Body of pancreas (tissue), 4 donors: ENCODE measurements at places on chromosomes 1 and 21. TPM values are rescaled to one million over a fixed set of nuclear protein-coding genes. Genes with fewer than 3 reads are reported as not detected.
A peak's percentile ranks its signal among the peaks of the same experiment; 100 is the strongest.

DNA sequence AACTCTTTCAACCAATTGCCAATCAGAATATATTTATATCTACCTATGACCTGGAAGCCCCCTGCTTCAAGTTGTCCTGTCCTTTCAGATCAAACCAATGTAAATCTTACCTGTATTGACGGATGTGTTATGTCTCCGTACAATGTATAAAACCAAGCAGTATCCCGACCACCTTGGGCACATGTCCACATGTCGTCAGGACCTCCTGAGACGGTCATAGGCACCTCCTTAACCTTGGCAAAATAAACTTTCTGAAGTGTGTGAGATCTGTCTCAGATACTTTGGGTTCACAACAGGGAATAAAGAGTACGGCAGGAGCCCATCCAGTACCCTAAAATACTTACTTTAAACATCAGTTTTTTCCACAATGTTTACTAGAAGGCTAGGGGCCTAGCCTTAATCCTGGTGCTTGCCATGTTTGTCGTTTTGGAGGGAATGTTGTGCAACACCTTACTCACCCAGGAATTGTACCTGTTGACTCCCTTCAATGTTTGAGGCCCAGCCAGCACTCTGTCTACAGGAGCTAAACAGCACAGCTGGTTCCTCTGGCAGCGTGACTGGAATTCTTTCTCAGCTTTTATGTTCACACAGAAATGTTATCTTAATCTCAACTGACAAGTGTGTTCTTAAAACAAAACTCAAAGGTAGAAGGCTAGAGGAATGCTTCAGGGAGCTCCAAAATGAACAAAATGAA is 90.8 kb upstream of the USP25 start:
- DNase-seq = peak; percentile 92

DNA sequence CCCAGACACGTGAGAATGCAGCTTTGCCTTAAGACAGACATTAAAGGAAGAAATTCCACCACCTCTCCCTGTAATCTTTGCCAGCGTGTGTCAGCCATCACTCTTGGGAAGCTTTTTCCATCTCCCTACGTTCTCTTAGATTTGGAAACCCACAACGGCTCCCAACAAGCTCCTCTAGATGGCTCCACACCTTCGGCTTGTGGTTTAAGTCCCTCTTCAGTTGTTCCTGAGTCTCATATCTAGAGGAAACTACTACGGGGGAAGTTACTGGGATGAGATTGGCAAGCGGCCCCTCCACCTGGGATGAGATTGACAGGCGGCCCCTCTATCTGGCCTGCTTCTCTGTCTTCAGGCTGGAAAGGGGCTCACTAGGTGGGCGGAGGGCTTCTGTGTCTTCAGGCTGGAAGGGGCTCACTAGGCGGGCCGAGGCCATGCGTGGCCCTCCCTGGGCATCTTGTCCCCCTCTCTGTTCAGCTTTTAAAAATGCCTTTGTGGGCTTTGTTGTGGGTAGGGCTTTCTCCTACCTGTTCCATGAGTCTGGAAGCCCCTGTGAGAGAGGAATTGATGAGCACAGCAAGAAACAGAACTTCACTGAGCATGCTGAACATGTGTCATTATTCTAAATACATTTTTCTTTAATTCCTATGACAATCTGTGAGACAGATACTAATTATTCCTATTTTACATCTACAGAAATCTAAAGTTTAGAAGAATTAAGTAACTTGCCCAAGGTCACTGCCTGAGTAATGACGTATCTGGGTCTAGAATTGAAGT is 670.5 kb downstream of the KIF26B start:
- no peak for DNase-seq

Gene UTS2
- total RNA-seq = not detected

GRCh38 chr1:172478485-172478884 is 34.6 kb upstream of the PIGC start:
- no peak for DNase-seq

Gene CASQ2
- 0.26 TPM for total RNA-seq

DNA sequence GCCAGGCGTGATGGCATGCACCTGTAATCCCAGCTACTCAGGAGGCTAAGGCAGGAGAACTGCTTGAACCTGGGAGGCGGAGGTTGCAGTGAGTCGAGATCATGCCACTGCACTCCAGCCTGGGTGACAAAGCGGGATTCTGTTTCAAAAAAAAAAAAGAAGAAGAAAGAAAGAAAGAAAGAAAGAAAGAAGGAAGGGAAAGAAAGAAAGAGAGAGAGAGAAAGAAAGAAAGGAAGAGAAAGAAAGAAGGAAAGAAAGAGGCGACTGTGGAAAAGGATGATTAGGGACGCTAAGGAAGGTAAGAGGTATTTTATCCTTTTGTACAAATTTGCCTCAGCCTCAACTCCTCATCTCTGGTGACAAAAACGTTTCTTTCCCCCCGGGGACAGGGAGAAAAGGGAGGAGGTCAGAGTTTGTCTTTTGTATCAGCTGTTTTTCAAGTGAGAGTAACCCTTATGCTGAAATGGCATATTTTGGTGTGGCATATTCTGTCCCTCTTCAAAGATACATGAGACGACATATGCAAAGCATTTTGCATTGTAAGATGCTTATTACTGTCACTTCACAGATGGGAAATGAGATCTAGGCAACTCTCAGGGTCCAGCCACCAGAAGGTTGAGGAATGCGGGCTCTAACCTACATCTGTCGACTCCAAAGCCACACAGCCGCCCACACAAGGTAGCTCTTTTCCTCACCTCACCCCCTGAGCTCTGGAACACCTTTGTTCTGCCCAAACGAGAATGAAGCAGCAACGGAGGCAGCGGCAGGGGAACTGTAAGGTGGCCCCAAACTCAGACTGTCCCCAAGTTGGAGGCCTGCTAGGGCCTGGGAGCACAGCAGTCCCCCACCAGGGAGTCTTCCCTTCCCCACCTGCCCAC is 38.0 kb downstream of the NUAK2 start:
- DNase-seq = no peak

DNA sequence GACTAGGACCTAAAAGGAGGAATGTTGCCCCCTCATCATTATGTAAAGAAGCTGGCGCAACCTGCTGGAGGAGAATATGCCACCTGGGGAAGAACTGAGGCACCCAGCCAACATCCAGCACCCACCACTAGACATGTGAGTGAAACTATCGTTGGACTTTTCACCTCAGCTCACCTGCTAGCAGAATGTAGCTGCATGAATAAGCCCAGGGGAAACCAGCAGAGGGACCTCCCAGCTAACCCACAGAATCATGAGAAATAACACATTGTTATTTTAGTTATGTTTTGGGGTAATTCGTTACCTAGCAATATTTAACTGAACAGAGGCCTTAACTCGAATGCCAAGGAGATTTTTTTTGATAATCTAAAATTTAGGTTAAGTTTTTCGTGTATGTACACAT is 542.5 kb upstream of the DAB1 start:
- DNase-seq = no peak

DNA sequence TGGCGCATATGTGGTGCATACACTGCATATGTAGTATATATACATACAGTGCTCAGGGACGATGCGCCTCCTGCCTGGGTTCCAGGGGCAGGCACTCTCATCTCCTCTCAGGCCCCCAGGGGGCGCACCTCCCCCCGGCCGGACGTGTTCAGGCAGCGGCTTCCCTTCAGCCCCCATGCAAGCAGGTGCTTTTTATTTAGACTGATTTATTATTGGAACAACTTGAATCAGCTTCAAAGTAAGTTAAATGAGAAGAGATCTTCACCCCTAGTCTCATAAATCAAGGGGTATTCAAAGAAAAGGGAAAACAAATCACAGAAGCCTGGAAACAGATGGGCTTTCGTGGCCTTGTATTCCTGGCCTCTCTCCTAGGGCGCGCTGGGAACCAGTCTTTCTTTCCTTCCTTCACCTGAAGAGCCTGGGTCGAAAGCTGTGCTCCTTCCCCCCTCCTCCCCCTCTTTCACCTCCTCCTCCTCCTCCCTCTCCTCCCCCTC is 64.6 kb downstream of the UBIAD1 start:
- DNase-seq = peak; percentile 63

DNA sequence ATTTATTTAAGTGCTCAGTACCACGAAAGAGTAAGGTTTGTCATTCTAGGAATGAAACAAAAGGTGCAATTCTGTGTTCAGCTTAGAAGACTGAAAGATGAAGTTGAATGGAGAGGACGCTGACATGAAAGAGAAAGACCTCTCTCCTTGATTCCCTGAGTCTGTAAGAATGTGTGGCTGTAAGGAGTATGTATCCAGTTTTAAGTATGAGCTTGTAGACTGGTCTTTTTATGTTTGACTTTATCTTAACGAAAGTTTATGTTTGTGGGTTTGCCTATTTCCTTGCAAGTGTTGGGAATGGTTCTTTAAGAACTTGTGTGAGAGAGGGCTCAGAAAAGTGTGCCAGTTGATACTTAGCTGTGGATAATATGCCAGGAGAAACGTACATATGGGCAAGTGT is 1.4 kb downstream of the CHD1L start:
- no peak for DNase-seq

GRCh38 chr1:178055093-178055492 is 38.8 kb upstream of the RASAL2 start:
- DNase-seq = no peak

Gene FCN3
- total RNA-seq = 1.3 TPM

DNA sequence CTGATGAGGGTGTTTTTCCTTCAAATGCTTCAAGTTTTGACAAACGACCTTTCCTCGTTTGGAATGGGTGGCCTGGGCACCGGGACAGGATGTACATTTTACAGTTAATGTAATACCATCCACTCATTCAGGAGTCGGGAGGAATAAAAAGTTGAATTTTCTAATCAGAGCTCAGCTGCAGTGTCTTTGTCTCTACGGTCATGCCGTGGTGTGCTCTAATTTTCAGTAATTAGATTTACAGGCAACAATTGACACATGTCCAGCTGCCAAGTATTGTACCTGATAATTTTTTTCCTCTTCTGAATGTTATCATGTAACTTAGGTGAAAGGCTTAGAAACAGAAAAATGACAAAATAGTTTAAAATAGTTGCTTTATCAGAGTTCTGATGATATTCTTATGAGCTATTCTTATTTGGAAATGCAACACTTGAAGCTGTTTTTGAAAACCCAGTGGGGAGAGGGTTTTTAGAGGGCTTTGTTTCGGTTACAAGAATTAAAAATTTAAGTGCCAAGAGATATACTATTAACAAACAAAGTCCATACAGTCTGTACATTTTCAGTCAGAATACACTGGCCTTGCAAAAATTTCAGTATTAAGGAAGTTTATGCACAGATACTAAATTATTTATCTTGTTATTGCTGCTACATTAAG is 1.0 kb downstream of the CDKN2C start:
- no peak for DNase-seq

Gene ICOSLG
- total RNA-seq = 2.0 TPM

Gene MX2
- total RNA-seq = 12.2 TPM

DNA sequence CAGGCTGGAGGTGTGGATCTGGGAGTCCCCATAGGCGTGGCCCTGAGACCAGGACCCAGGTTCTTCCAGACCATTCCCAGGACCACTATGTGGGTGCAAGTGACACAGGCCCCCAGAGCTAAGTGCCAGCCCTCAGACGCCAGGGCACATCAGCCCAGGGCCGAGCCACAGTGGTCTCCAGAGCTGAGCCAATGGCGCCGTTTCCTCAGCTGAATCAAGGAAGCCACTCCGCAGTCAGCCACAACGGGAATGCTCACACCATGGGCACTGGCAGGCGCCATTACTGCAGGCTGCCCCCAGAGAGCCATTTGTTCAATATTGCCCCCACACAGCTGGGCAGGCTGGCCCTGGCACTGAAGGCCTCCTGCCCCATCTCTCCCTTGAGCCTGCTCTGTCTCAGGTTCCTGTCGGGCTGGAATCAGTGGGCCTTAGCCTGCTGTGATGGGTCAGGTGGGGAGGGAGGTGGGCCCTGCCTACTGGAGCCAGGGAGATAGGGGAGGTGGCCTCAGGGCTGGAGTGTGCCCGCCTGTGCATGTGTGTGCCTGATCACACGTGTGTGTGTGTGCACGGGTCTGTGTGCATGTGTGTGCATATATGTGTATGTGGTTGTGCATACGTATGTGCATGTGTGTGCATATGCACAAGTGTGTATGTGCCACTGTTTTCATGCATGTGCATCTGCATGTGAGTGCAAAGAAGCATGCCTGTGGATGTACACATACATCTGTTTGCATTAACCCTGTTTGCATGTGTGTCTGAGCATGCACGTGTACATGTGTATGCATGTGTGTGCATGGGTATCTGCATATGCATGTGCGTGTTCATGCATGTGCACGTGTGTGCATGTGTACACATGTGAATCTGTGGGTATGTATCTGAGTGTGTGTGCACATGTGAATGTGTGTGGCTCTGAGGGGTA is 6.1 kb downstream of the GJC2 start:
- DNase-seq = no peak

DNA sequence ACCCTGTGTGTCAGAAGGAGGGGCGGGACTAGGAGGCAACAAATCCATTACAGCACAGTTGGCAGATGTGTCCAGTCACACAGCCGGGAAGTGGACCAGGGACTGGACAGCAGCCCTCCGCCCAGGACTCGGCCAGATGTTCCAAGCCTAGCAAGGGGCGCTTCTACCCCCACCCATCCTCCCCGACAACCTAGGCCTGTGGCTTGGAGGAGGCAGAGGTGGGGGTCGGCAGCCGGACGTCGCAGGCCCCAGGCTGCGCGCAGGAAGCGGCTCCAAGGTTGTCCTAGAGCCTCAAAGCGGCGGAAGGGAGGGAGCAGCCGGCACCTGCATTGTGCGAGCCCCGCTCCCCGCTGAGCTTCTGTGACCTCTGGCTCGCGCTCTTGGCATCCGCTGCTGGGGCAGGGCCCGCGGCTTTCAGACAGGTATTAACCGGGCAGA is 20.6 kb upstream of the MYCL start:
- DNase-seq = no peak

DNA sequence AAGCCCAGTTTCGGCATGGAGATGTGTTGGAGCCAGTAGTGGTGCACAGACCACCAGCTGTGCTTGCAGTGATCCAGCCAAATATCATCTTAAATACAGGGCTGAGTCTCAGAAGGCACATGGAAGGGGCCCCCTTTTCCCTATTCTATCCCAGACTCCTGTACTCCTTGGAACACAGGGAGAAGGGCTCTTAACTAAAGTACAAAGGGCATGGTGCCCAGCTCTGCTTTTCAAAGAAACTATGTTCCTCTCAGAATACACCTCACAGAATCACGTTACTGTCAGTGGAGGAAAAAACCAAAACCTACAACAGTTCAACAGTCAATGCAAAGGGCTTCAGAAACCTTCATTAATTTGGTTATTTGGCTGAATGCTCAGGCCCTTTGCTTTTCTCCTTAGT is 180.6 kb upstream of the C1orf105 start:
- no peak for DNase-seq

DNA sequence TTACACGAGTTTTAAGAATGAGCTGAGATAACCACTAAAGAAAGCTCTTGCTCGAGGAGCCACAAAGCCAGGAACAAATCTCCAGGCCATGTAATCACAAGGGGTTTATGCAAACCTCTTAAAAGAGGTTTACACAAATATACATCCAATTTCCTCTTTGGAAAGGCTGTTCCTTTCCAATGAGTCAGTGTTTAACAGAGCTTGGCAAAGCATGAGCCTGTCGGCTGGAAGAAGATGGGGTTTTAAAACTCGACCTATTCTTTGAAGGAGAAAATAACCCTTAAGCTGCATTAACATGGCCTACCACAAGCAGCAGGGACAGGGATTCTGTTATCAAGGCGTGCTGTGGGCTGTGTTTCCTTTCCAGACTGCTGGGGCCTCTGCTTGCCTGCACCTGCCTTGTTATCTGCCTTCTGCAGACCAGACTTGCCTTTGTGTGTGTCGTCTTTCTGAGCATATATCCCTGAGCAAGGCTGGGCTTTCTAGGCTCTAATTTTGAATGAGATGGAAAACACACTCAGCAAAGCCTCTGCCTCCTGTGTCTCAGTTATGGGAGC is 40.6 kb upstream of the CYP2J2 start:
- DNase-seq = no peak

Gene NBPF10
- 0.33 TPM for total RNA-seq

GRCh38 chr1:229221106-229222019 is 49.5 kb upstream of the RAB4A start:
- peak; percentile 90 for DNase-seq
